ENCODE measurements at places on chromosomes 2 and 18.

DNA sequence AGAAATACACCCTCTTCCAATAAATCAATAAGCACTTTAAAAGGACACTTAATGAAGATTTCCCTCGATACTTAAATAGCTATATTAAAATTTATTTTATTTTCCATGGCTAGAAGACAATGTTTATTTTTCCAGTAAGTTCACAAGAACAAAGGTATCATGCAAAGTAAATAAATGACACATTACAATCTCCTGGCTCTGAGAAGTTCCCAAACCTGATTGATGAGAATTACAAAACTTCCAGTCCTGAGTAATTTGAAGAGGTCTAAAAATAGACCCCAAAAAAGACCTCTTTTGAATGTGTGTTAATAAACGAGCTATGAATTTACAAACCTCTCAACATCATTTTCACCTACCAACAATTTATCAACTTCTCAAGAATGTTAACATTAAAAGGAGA is 1.5 kb upstream of the PEX13 start:
- no peak for DNase-seq

- DNase-seq, result no peak
Observed at GRCh38 chr2:39247512-39248043, 3.8 kb upstream of the CDKL4 start.

DNA sequence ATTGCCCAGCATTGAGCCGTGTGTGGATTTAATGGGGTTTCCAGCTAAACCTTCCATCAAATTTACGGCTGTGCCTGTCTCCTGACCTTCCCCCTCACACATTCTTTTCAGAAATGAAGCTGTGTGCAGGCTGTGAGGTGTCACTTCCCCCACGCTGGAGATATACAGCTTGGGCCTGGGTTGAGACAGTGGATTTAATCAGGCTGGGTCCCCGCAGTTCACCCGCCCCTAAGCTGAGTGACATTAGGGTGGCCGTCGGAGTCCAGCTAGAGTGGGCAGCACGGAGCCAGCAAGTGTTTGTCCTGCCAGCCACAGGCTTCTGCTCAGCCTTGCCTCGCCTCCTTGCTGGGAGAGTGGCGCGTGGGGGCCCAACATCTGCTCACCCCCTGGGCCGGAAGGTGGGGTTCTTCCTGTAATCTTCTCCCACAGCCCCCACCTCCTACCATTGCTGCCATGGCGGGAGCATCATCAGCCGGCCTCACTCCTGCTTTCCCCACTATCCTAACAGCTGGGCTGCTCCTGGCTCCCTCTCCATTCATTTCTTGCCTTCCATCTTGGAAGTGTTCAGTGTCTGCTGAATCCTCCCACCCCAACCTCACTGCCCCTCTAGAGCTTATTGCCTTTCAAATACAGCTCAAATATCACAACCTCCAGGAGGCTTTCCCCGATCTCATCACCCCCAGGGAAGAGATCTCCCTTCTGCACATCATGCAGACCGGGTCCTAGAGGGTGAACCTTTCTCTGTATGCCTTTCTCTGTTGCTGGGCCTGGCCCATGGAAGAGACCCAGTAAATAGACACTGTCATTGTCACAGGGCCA is 149.0 kb downstream of the GLI2 start:
- DNase-seq, result no peak

- DNase-seq, result no peak
Observed at GRCh38 chr2:237743561-237744269, 54.9 kb upstream of the RBM44 start.

DNA sequence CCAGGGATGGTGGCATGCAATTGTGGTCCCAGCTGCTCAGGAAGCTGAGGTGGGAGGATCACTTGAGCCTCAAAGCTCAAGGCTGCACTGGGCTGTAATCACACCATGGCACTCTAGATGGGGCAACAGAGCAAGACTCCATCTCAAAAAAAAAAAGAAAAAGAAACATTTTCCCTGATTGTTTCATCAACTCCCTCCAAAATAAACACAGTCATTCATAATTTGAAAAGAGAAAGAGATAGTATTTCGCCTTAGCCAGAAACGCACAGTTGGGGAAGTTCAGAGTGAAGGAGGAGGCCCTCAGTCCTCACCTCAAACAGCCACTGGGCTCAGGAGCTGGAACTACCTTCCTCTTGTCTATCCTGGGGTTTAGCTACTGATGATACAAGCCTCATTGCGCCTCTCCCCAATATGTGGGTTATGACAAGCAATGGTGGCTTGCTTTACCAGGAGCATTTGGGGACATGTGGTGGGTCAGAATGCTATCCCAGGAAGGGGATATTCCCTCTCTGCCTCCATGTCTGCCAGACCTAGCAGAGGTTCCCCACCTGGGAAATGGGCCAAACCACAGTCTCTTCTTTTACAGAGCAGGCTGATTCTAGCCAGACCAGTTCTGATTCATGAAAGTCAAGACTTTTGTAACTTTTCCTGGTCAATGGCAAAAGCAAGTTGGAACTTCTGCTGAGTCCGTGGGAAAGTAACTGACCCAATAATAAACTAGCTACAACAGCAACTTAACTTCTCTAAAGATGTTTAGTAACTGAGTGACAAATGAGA is 22.2 kb upstream of the TMEM87B start:
- DNase-seq, result peak; percentile 33

DNA sequence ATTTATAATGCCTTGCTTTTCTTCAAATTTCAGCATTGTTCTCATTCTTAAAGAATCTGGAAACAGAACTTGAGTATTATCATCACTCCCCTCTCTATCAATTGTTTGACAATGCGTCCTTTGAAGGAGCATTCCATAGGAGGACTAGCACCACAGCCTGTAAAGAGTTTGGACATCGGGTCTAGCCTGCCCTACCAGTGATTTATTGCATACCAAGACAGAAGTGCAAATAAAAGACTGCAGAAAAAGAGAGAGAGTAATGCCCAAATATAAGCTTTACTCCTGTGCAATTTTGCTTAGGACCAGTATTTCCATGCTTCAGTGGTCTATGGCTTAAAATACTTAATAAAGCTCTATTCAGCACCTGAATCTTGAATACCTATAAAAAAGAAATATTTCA is 55.4 kb upstream of the MAP2 start:
- no peak for DNase-seq

GRCh38 chr2:116088236-116088635 is 1645.8 kb downstream of the DPP10 start:
- DNase-seq, result no peak

- DNase-seq, result no peak
Observed at GRCh38 chr18:63102941-63103744, 216.4 kb downstream of the BCL2 start.

DNA sequence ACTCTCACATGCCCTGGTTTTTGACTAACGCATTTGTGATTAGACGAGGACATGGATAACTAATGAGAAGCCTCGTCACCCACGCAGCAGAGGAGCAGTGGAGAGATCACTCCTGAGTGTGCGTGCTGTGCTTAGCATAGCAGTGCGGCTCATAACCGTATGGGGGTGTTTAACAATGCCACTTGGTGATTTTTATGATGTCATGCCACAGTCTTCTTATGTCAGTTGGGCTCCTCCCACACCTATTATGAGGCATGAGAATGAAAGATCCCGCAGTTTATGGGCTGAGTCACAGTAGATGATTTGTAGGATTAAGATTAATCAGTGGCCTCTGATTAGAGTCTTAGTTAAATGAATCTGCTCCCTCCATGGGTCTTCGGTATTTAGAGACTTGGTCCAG is 2.5 kb upstream of the SMIM21 start:
- DNase-seq, result no peak

Data from Kasumi-1 (cell line).